ENCODE measurements at places on chromosomes 1 and 21.

DNA sequence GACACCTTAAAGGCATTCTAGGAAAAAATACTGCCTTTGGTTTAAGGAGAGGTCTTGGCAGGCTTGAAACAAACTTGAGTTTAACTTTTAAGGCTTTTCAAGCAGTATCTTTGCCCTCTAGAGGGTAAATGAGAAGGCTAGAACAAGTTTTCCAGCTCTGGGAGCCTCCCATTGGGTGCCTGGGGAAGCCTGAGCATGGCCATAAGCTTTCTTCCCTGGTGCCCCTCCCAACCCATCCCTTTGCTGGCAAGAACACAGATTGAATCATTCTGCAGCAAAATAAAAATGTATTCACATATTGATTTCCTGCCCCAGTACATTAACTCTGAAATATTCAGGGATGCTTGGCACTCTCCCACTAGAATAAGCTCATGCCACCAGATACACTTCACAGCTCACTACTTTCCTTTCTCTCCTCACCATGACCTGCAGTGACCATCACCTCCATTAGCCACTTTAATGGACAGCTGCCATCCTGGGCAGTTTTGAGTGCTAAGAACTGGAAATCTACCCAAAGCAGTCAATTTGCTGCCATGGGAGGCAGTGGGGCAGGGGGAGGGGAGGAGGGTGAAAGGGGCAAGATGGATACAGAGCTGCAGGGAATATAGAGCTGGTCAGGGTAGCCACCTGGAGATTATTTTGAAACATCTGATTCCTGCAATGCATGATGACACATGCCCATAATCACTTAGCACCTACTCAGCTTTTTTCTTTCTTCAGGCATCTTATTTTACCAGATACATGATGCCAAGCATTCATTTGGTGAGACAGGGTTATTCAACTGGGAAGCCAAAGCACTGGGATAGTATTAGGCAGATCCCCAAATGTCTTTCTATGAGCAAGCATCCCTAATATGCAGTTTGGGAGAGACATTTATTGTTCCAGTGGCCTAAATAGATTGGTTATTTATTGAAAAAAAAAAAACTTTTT lies 140.6 kb downstream of the SYT2 start:
- no peak for DNase-seq

DNA sequence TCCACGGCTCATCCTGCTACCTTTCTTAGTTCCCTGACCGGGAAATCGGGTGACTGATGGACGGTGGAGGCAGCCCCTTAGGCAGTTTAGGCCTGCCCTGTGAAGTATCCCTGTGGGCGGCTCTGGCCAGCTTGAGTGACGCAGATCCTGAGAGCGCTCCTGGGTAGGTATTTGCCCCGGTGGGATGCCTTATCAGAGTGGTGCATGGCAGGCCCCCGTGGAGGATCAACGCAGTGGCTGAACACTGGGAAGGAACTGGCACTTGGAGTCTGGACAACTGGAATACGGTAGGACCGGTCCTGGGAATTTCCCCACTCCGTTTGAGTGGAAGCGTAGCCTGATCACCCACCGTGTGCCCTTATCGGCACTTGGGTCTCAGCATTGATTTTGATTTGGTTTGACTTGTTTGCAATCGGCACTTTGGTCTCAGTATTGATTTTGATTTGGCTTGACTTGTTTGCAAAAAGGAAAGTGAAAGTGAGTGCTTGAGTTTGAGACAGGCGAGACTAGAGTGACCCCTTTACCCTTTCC lies 15.2 kb downstream of the PLA2G2F start:
- no peak for DNase-seq

DNA sequence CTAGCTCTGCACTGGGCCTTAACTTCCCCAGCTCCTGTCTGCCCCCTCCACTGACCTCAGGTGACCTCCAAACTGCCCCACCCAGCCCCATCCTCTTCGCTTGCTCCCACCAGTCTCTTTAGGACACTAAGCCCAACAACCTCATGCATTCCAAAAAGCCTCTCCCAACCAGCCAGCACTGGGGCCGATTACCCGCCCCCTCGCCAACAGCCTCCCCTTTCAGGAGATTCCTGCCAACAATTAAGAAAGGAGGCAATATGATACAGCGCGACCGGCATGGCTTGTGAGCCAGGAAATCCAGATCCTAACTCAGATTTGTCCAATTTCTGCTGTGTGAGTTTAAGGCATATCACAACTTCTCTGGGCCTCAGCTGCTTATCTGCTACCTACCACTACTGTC lies 14.7 kb downstream of the KANK4 start:
- no peak for DNase-seq

DNA sequence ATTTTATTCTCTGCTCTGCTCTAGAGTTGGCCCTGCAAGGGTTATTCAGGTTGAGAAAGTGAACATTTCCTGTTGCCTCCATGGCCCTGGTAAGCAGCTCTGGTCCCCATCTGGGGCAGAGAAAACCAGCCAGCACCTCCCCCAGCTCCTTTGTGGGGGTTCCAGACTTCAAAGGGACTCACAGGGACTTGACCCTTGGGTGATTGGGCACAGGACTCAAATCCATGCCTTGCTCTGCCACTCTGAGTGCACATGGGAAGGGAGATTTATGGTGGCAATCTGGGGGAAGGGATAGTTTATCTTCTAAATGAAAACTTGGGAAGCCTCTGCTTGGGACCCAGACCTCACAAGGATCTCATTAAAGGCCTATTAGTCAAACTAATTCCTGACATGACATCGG lies 212.8 kb downstream of the FOXD2 start:
- DNase-seq, result no peak

- no peak for DNase-seq
Measured at GRCh38 chr21:14923468-14923867, 141.3 kb downstream of the NRIP1 start.

- no peak for DNase-seq
Measured at GRCh38 chr1:53927376-53927881, 18.1 kb downstream of the IFT25 start.

DNA sequence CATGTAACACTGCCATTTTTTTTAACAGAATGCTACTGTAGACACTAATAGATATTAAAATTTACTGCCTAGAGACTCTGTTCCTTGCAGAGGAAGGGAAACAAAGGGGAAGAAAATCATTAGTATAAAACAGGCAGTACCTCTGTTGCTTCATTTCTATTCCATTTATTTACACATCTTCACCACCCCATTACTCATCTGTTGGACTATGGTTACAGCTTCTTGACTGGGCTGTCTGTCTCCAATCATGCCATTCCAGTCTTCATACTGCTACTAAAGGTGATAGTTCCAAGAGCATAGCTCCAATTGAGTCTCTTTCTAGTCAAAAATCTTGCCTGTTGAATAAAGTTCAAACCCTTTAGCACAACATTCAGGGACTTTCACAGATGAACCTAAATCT lies 22.2 kb upstream of the GPR25 start:
- DNase-seq, result no peak

GRCh38 chr1:204176049-204176448 lies 9.9 kb upstream of the REN start:
- DNase-seq, result no peak

- no peak for DNase-seq
Measured at GRCh38 chr1:167434306-167434705, 84.0 kb downstream of the CD247 start.

DNA sequence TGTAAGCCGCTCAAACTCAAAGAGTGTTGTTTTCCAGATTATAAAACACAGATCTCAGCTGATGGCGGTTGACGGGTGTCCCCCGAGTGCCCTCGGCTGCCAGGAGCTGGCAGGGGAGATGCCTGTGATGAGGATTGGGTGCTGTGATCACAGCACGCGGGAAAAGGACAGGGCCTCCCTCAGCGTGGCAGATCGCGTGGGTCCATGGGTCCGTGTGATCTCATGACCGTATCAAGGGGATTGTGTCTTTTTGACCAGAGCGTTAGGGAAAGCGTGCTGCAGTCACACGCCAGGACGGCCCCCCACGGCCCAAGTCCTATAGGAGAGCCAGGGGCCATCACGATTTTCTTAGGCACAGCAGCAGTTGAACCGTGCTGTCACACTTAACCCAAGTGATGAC lies 51.9 kb downstream of the PDE9A start:
- no peak for DNase-seq

DNA sequence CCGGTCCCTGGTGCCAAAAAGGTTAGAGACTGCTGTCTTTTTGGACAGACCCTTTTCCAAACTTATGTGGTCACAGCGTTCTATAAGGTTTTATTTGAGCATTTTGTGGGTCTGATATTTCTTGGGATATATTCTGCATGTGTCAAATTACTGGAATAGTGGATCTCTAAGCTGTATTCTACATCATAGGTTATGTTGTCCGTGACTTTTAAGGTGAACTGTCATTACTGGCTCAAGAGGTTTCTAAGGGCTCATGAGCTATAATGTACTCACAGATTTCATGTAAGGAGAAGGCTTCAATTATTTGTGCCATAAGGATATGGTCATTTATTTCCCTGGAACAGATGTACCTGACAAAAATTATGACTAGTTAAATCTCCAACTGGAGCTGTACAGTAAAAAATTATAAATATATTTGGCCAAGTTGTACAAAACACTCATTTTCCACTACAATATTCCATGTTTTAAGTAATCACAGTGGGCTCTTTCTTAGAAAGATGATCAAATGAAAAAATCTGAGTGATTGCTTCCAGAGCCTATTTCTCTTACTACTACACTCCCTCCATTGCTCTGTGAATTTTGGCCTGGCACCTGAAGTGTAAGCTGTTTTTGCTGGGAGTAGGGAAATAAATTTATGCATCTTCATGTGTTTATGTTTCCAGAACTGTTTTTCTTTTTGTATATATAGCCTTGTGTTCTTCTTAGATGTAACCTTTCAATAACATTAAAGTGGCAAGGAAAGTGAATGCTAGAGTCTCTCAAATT lies 538.1 kb upstream of the ZRANB2 start:
- no peak for DNase-seq

GRCh38 chr21:16058896-16059295 lies 329.1 kb downstream of the USP25 start:
- DNase-seq, result no peak

- DNase-seq, result no peak
Measured at GRCh38 chr21:29022166-29022565, 2.3 kb upstream of the USP16 start.

- DNase-seq, result no peak
Measured at GRCh38 chr1:198932351-198932991, 293.6 kb downstream of the PTPRC start.

GRCh38 chr1:110035236-110035752 lies 870 bp downstream of the STRIP1 start:
- DNase-seq, result no peak

GRCh38 chr1:2192031-2192995 lies 2.3 kb downstream of the FAAP20 start:
- DNase-seq, result no peak

DNA sequence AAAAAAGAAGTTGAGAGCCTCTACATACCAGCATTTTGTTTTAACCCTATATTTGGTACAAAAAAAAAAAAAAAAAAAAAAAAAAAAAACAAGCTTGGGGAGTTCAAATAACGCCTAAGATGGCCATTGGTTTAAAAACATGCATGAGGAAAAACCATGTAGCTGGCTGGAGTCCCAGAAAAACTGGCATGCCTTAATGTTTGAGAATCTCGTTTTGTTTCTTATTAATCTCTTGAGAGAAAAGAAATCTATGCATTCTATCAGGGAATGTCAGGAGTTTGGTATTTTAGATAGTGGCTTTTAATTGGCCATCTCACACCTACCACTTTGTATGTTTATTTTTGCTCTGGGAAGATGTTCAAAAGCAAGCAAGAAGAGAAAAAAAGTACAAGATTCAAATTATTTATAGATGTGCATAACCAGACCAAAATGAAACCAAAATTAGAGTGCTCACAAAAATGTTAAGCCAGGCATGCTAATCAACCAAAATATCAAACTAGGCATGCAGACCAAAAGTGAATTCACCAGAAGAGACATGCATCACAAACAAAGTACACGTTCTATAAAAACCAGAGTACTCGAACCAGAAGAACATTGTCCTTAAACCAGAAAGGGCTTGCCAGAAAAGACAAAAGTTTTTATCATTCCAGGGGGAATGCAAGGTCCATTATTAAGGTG lies 156.6 kb downstream of the AK5 start:
- no peak for DNase-seq

DNA sequence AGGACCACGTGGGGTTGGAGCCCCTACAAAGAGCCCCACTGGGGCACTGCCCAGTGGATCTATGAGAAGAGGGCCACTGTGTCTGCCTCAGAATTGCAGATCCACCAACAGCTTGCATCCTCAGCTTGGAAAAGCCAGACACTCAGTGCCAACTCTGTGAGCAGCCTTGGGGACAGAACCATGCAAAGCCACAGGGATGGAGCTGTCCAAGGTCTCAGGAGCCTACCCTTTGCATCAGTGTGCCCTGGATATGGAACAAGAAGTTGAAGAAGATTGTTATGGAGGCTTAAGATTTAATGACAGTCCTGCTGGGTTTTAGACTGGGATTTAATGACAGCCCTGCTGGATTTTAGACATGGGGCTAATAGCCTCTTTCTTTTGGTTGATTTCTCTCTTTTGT lies 1670.9 kb downstream of the PLA2G4A start:
- no peak for DNase-seq

DNA sequence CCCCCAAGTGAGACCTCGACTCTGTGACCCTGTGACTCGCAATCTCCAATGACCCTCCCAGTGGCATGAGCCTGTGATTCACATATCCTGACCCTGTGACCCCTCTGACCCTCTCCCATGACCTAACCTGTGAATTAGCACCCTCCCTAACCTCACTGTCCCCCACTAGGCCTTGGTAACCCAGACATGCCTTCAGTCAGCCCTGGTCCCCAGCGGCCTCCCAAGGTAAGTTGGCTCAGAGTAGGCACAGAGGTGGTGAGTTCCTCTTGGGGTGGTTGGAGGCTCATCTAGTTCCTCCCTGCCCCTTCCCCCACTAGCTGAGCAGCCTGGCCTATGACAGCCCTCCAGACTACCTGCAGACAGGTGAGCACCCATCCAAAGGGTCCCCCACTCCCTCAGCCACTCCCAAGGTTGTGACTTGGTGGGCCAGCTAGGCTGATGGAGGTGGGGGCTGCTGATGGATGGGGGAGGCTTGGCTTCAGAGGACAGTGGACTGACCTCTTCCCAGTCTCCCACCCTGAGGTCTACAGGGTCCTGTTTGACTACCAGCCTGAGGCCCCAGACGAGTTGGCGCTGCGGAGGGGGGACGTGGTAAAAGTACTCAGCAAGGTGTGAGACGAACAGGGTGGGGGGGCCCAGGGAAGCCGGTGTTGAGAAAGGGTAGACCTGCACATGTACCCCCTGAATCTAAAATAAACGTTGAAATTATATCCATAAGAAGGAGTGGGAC lies 1.6 kb downstream of the SH3D21 start:
- DNase-seq, result no peak

DNA sequence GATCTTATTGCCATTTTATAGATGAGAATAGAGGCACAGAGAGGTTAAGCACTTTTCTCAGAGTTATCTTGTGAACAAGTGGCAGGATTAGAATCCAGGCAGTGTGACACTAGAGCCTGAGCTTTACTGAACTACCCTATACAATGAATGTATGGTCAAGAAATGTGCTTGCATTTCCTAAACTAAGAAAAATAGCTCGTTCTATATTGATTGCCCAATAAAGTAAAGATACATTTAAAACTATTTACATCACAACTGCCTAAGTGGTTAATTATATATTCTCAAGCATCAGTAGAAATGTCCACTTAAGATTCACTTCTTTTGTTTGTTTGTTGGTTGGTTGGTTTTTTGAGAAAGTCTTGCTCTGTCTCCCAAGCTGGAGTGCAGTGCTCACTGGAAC lies 91.6 kb downstream of the ZFYVE9 start:
- DNase-seq, result no peak
